ENCODE measurements at places on chromosomes 4 and X.

GRCh38 chr4:141757287-141757686 lies 120.9 kb downstream of the IL15 start:
- no peak for DNase-seq

DNA sequence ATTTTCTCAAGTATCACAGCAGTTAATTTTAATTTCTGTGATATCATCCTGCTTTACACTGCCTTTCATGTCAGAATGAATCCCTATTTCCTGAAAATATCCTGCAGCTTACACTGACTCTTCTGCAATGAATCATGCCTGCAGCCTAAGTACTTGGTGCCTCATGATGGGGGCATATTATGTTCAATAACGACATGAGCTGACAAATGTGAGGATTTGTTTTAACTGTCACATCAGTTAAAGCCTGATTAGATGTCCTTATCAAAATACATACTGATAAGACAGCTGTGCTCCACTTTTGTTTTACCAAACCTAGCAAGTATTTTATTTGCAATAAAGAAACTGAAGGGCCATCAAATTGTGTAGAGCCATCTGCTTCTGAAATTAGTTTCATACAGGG lies 359.9 kb upstream of the AGA start:
- no peak for DNase-seq

GRCh38 chrX:142296421-142296820 lies 91.3 kb upstream of the MAGEC2 start:
- no peak for DNase-seq

DNA sequence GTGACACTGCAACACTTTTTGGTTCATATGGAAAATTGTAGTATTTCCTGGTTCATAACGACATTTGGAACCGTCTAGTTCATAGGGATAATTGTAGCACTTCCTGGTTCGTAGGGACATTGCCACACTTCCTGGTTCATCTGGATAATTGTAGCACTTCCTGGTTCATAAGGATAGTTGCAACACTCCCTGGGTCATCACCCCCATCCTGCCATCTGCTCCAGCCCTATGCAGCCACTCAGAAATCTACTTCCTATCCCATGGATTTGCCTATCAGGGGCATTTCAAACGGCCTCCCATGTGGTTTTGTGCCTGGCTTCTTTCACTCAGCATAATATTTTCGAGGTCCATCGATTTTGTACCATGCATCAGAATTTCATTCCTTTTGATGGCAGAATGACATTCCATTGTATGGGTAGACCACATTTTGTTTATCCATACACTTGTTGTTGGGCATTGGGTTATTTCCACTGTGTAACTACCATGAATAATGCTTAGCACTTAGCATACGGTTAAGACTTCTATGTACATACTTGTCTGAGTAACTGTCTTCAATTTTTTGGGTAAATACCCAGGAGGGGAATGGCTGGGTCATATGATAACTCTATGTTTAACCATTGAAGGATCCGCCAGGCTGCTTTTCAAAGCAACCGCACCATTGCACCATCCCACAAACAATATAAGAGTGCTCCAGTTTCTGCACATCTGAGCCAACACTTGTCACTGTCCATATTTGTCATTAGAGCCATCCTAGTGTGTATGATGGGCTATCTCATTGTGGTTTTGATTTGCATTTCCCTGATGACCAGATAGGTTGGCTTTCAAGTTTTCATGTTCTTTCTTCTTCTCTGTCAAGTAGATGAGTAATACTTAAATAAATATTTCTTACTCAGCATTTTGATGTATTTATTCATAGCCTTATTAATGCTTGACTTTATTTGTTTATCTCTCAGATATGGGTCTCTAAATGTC lies 58.3 kb upstream of the CD99 start:
- no peak for DNase-seq

DNA sequence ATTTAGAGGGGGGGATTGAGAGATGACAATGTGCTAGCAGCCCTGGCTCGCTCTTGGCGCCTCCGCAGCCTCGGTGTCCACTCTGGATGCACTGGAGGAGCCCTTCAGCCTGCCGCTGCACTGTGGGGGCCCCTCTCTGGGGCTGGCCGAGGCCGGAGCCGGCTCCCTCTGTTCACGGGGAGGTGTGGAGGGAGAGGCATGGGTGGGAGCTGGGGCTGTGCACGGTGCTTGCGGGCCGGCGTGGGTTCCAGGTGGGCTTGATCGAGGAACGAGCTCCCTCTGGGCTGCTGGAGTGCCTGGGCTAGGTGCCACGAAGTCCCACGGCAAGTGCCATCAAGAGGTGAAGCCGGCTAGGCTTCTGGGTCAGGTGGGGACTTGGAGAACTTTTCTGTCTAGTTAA lies 6.9 kb downstream of the C4orf46 start:
- no peak for DNase-seq

- DNase-seq, result no peak
Observed at GRCh38 chr4:180603791-180604190, 1639.4 kb upstream of the TENM3 start.

DNA sequence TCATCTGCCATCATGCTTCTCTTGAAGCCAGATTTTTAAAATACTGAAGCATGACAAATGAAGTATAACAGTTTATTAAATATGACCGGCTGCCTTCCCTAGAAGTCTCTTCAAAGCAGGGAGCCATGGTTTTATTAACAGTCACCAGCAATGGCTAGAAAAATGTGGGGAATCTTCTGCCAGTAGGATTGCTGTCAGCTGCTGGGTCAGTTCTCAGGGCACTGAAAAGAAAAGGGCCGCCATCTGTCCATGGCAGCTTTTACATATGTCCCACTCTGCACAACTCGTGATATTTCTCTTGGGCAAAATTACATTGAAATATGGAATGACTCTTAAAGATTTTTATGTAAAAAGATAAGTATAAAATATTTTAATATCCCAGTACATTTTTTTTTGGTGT lies 2.8 kb downstream of the CCNG2 start:
- DNase-seq, result no peak

GRCh38 chrX:13638826-13639225 lies 14.1 kb upstream of the TCEANC start:
- no peak for DNase-seq

GRCh38 chr4:113471146-113471860 lies 290.2 kb downstream of the CAMK2D start:
- DNase-seq, result no peak

- no peak for DNase-seq
Observed at GRCh38 chr4:54661686-54662085, 3.9 kb downstream of the KIT start.

DNA sequence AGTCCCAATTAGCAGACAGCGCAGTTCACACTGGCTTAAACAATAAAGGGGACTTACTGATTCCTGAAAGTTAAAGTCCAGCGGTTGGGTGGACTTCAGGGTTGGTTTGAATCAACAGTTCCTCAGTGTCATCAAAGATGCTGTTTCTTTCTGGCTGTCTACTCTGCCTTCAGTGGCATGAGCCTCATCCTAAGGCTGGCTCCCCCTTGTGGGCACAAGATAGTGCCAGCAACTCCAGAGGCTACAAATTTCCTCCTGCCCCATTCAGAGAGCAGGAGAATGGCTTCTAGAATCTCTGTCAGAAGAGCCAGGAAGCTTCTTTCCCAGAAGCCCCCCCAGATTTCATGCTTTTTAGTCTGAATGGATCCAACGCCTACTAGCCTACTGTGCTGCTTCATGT lies 82.4 kb upstream of the MTM1 start:
- DNase-seq, result peak; percentile 28

GRCh38 chr4:28310926-28311325 lies 1450.3 kb downstream of the STIM2 start:
- no peak for DNase-seq

DNA sequence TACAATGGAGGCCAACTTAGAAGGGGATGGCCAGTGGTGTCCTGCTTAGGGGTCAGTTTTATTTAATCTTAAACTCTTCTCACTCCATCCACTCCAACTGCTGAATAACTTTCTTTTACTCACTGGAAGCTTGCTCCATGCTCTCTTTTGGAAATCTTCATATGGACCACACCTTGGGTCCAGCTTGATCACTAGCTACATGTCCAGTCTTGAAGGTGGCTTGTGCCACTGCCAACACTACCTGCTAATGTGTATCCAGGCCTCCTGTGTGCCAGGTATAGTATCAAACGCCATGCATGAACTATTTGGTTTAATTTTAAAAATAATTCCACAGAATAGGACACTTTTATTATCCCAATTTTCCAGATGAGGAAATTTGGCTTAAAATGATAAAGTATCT lies 37.0 kb upstream of the KDR start:
- DNase-seq, result no peak

DNA sequence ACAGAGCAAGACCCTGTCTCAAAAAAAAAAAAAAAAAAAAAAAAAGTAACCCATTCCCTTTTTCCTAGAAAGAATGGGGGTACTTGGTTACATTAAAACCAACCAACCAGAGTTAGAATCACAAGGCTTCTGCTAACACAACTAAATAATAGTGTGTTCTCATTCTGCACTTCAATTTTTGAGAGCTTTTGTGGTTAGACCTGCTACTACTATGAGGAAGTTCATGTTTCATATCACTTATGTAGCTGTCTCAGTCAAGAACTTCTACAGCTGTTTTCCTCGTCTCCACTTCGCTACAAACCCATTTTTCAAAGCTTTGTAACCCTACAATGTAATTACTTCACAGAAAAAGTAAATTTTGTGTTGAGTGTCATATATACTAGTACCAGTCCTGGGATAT lies 58.3 kb downstream of the PDHA2 start:
- no peak for DNase-seq

- no peak for DNase-seq
Observed at GRCh38 chrX:17590892-17591740, 146.2 kb upstream of the SCML1 start.

All from stimulated activated CD4-positive, alpha-beta T cell treated with anti-CD3 and anti-CD28 coated beads, TNF-alpha, amount 100 ng/mL, for 4 hours (primary cell).